ENCODE measurements at places on chromosomes 12 and 14.

DNA sequence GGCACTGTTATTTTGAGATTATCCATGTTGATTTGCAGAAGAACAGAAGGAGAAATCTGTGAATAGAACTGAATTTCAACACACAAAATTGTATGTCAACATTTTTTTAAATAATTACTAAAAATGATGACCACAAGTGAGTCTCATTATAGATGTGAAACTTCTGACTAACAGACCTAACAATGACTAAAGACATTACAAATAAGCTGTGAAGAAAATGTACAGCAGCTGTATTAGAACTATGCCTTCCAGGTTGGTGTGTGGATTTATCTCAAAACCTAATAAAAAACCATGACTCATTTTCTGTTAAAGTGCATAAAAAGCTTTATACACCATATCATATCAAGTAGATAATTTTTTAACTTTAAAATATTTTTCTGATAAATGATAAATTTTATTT is 22.5 kb upstream of the FOXG1 start:
- no peak for DNase-seq

GRCh38 chr12:1330477-1330827 is 263.9 kb downstream of the FBXL14 start:
- DNase-seq = no peak

DNA sequence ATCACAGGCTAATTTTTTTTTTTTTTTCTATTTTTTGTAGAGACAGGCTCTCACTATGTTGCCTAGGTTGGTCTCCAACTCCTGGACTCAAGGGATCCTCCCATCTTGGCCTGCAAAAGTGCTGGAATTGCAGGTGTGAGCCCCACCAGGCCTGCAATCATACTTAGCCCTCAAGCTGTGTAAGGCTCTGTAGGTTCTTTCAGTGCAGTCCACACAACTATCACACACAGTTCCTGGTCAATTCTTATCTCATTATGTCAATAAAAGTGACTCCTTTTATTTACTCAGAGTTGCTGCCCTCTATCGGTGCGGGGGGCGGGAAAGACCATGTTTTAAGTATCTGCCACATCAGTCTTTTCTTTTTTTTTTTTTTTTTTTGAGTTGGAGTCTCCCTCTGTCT is 29.0 kb downstream of the SLC2A3 start:
- DNase-seq = no peak

- no peak for DNase-seq
These were observed 73.9 kb upstream of the BBS10 start for GRCh38 chr12:76422154-76422542.

- no peak for DNase-seq
These were observed 85.9 kb downstream of the TTC8 start for GRCh38 chr14:88910386-88910785.
